Sigmoid colon (tissue), 7 donors: ENCODE measurements at places on chromosomes 6 and 20. TPM values are rescaled to one million over a fixed set of nuclear protein-coding genes. Genes with fewer than 3 reads are reported as not detected.

GRCh38 chr6:108635505-108636226, 74.9 kb downstream of the FOXO3 start:
- DNase-seq = no peak
- H3K36me3 ChIP-seq = no peaks in the 10 kb centered on the region
- H3K27ac ChIP-seq = no peak overlapping the region
- peaks cover 69% of the 10 kb centered on the region for H3K4me1 ChIP-seq
- no peak overlapping the region for H3K4me3 ChIP-seq

DNA sequence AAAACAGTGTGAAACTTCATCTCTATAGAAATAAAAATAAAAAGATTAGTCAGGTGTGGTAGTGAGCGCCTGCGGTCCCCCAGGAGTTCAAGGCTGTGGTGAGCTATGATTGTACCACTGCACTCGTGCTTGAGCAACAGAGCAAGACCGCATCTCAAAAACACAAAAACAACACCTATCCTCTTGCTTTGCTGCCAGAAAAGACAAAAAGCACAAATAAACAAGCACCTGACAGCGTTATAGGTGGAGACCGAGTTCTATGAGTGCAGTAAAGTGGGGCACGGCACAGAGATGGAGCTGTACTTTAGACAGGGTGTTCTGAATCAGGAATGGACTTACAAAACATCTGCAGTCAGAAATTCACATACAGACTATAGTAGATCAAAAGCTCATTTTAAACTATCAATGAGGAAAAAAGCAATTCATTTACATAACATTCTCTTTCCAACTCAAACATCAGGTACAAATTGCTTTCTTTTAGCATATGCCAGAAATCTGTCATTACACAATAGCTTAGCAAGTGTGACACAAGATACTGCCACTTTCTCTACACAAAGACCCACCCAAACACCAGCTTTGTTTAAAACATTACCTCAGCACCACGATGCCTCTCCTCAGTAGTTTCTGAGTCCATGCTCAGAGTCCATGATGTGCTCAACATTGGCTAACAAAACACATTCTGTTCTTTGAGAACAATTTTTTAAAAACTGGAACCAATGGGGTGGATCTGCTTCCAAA, 10.1 kb downstream of the EZR start:
- H3K4me3 ChIP-seq = no peak overlapping the region
- no peak for DNase-seq
- H3K4me1 ChIP-seq = peaks cover 10% of the 10 kb centered on the region
- no peak overlapping the region for H3K27ac ChIP-seq
- no peaks in the 10 kb centered on the region for H3K36me3 ChIP-seq
- H3K27me3 ChIP-seq = no peaks in the 10 kb centered on the region

Gene RRAGD
- 6.7 TPM for polyA plus RNA-seq

GRCh38 chr20:22402550-22402949, 181.8 kb downstream of the FOXA2 start:
- no peak for DNase-seq
- no peaks in the 10 kb centered on the region for H3K27me3 ChIP-seq
- H3K27ac ChIP-seq = no peak overlapping the region
- H3K4me1 ChIP-seq = peaks cover 15% of the 10 kb centered on the region

Gene DYNLRB1
- 237 TPM for polyA plus RNA-seq

Gene CEP57L1
- 8.1 TPM for polyA plus RNA-seq

DNA sequence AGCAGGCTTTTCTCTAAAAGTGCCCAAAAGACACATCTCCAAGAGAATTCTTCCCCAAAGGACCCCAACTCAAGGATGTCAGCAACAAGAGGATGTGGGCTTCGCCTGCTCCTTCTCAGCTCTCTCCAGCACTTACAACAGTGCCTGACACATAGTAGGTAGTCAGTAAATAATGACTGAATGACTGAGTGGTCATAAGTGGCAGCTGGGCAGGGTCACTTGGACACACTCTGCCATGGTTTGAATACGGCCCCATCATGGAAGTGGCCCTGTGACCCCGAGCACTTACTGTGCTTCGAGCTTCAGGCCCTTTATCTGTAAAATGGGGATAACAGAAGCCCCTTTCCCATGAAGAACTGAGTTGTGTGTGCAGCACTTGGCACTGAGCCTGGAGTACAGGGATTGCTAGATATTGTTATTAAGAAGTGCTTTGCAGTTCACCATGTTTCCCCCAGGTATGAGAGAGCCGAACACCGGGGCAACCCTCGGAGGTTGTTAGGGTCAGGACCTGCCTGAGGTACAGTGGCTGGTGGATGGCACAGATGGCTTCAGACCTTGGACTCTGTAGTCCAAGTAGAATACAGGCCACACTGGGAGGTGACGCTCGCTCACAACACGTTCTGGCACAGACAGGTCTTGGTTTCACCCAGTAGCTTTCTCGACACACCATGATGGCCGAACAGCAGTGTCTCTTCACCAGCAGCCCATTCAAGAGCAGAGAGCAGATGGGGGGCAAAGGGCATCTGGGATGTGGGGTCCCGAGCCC, 56.0 kb downstream of the NOL4L start:
- DNase-seq = no peak
- no peaks in the 10 kb centered on the region for H3K27me3 ChIP-seq
- no peaks in the 10 kb centered on the region for H3K36me3 ChIP-seq
- peaks cover 14% of the 10 kb centered on the region for H3K4me1 ChIP-seq

DNA sequence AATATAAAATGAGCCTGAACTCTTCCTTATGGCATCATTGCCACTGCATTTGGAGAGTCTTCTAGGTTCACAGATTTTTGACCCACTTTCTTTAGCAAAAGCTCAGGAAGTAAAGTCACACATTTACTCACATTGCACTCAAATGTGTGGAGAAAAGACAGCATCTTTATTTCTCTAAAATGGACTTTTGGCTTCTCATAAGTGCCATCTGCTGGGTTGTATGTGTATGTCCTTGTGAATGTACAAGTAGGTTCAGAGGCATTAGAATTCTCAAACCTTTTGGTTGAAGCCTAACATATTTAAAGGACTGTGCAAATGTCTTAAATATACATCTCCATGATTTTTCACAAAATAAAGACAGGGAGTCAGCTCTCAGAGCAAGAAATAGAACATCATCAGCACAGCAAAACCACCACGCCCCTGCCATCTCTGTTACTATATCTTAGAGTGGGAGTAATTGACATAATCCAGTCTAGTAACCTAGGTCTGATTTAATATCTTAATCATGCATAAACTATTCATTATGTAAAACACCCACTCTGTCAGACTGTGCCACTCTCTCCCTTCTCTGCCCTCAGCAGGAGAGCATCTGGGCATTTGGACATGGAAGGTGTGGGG, 42.2 kb upstream of the SPTLC3 start:
- no peak overlapping the region for H3K4me3 ChIP-seq
- H3K4me1 ChIP-seq = no peaks in the 10 kb centered on the region
- no peaks in the 10 kb centered on the region for H3K36me3 ChIP-seq
- no peak for DNase-seq
- no peak overlapping the region for H3K27ac ChIP-seq

DNA sequence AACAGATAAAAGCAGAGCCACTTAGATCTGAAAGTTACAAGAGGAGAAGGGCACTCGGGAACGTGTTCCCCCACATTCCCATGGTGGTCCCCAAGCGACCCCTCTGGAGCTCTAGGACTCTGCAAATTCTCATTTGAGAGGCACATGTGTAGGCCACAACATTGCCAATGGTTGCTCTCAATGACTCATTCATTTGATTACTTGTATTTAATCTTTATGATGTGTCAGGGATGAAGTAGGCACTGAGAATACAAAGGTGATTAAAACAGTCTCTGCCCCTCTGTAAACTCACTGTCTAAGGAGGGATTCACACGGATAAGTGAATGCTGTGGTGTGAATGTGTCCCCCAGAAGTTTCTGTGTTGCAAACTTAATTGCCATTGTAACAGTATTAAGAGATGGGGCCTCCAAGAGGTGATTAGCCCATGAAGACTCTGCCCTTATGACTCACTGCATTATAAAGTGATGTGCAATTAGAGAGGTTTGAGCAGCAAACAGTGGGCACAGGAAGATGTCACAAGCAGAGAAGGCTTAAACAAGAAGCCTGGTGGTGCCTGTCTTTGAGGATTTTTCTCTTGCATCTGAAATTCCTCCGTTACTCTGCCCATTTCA, 34.0 kb upstream of the TRAM2 start:
- no peaks in the 10 kb centered on the region for H3K4me1 ChIP-seq
- H3K4me3 ChIP-seq = no peak overlapping the region
- H3K36me3 ChIP-seq = no peaks in the 10 kb centered on the region
- DNase-seq = no peak
- no peak overlapping the region for H3K27ac ChIP-seq
